ENCODE measurements at places on chromosomes 2 and 18.

GRCh38 chr18:78087338-78087737 is 837.7 kb downstream of the GALR1 start:
- no peak for DNase-seq

- DNase-seq = no peak
Measured at GRCh38 chr18:59189008-59189407, 30.9 kb upstream of the GRP start.

- no peak for DNase-seq
Measured at GRCh38 chr18:57922885-57923284, 119.8 kb upstream of the ATP8B1 start.

DNA sequence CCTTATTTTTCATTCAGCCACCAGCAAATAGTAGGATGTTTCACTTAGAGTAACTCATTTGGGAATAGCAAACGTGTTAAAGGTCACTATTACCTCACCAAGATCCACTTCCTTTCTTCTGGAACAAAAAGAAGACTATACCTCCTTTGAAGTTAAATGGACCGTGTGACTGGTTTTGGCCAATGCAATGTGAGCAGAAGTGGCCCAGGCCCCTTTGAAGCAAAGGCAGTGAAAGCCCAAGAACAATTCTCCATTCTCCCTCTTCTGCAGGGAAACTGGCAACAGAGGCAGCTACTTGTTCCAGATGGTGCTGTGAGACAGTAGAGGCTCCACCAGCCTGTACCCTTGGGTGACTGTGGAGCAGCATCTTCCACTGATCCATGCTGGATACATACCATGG is 11.3 kb upstream of the MALL start:
- DNase-seq = no peak

GRCh38 chr18:34039201-34039600 is 185.5 kb downstream of the NOL4 start:
- DNase-seq = no peak

- peak; percentile 36 for DNase-seq
Measured at GRCh38 chr2:234135750-234136221, 85.3 kb downstream of the SPP2 start.

- no peak for DNase-seq
Measured at GRCh38 chr2:69977906-69978482, 16.6 kb upstream of the ASPRV1 start.

DNA sequence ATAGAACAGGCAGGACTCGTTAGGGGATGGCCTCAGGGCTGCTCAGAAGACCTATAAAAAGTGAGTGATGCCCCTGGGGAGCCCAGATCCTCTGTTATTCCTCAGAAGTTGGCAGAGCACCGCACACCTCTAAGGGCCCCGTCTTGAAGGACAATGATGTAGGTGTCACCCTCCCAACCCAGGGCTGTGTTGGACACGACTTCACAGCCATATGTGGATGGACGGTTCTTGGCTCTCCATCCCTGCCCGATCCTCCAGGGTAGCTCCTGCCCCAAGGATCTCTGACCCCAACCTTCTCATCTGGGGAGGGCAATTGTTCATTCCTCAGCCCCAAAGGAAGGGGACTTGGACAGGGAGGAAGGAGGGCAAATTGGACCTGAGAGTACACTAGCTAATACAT is 246.1 kb downstream of the DYSF start:
- DNase-seq = no peak

- DNase-seq = no peak
Measured at GRCh38 chr2:176124110-176124946, 1.8 kb downstream of the HOXD9 start.

- DNase-seq = no peak
Measured at GRCh38 chr2:70686577-70687460, 81.2 kb downstream of the ADD2 start.

DNA sequence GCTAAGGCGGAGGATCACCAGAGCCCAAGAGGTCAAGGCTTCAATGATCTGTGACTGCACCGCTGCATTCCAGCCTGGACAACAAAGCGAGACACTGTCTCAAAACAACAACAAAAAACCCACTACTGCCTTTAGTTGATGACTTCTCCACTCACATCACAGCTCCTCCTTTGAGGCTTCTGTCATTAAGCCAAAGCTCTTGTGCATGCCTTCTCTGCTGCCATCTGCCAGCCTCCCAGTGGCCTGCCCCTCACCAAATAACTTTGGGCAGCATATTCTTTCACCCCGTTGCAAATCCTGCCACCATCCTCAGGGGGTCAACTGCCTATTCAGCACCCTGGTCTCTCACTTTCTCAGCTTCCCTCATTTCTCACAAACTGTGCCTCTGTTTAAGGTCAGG is 27.5 kb downstream of the OSBPL1A start:
- no peak for DNase-seq

- DNase-seq = peak; percentile 41
Measured at GRCh38 chr18:46343931-46344372, 239.8 kb downstream of the HAUS1 start.

- no peak for DNase-seq
Measured at GRCh38 chr2:158796652-158797051, 1.5 kb downstream of the DAPL1 start.

DNA sequence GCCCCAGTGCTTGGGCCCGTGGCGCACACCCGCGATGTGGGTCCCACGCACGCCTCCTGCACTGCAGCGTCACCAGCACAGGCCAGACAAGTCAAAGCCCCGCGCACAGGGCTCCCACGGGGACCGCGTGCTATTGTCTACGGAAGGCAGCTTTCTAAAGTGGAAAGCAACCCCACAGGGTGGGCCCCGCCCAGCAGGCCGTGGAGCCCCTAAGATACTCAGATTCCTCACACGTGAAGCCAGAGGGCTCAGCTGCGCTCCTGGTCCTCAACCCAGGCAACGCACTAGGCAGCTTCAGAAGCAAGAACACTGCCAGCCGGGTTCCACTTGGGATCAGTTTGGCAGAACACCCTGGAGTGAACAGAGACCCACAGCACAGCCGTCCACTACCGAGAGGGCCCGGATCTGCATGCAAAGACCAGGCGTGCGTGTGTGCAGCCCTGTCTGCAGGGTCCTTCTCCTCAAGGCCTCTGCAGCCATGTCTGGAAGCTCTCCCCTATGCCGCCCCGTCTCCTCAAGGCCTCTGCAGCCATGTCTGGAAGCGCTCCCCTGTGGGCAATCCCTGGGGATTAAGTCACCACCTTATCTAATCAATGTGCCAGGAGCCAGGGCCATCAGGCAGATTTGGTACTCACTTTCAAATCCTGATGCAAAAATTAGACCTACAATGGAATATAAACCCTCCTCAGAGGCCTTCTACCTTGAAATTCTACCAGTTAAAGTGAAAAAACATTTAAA is 231.3 kb downstream of the HDAC4 start:
- DNase-seq = peak; percentile 8

GRCh38 chr2:55555977-55556376 is 36.5 kb downstream of the CFAP36 start:
- DNase-seq = no peak

DNA sequence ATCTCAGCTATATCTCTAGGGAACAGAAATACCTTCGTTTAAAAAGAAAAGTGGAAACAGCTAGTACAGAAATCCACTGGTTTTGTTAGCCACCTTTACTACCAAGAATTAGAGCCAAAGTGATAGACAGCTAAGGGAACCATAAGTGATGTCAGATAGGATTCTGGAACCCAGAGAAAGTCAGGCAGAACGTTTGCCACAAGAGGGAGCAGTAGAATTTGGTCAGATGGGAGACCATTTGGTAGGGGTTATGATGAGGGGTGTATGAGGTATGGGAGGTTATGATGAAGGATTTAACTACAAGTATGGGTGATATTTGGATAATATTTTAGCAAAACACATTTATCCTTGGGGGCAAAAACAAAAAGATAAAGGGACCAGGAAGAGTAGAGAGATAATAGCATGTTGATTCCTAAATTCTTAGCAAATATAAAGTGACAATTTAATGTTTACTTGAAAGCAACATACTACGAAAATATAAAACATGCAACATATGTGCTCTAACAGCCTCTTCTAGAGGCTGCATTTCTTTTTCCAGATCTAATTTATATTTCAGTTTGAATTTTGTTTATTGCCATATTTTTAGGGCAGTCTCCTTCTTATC is 3.3 kb downstream of the SLC8A1 start:
- no peak for DNase-seq

GRCh38 chr2:236916651-236917050 is 169.0 kb upstream of the COPS8 start:
- DNase-seq = no peak

GRCh38 chr2:180520206-180520605 is 460.2 kb upstream of the UBE2E3 start:
- no peak for DNase-seq

DNA sequence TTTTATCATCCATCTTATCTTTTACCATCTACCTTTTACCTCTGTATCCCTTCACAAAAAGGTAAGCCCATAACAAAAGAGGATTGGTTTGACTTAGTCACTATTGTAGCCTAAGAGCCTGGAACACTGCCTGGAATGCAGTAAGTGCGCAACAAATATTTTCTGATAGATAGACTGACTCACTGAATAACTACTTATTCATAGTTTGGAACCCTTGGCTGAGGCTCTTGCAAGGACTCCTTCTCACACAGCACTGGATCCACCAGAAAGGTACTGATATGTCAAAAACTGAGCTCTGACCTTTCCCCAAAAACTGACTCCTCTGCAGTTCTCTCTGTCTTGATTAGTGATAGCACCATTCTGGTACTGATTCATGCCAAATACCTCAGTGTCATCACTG is 426.7 kb downstream of the SETBP1 start:
- no peak for DNase-seq

DNA sequence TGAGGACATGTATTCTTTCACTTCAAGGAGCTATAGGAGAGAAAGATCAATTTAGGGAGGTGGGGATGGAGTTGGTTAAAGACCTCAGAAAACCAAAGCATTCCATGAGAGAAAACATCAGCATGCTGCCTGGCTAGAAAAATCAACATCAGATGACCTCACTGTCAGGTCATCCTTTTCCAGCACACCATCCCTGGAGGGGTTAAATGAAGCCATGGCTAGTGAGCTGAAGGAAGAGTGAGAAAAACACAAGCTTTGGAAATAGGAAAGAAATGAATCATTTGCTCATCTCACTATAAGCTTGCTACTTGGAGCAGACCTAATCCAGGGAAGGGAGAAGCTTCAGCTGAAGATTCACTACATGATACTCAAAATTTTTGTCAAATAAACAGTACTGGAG is 109.5 kb upstream of the ITGB6 start:
- DNase-seq = no peak

DNA sequence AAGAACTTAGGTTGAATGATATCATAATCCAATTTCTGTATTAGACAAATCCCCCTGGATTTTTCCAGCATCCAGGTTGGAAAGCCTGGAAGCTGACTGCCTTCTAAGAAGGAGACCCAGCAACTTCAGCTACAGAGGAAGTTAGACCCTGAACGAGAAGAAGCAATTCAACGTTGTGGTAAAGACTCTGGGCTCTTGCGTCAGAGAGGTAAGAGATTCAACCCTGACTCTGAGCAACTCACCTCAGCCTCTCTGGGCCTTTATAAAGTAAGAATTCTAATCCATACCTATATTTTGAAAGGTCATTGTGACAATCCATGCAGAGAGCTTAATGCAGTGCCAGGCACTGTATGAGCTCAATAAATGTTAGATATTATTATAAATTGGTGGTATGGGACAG is 9.7 kb downstream of the E2F6 start:
- no peak for DNase-seq

- peak; percentile 15 for DNase-seq
Measured at GRCh38 chr2:121529439-121530211, 1.1 kb upstream of the RNU4ATAC start.

DNA sequence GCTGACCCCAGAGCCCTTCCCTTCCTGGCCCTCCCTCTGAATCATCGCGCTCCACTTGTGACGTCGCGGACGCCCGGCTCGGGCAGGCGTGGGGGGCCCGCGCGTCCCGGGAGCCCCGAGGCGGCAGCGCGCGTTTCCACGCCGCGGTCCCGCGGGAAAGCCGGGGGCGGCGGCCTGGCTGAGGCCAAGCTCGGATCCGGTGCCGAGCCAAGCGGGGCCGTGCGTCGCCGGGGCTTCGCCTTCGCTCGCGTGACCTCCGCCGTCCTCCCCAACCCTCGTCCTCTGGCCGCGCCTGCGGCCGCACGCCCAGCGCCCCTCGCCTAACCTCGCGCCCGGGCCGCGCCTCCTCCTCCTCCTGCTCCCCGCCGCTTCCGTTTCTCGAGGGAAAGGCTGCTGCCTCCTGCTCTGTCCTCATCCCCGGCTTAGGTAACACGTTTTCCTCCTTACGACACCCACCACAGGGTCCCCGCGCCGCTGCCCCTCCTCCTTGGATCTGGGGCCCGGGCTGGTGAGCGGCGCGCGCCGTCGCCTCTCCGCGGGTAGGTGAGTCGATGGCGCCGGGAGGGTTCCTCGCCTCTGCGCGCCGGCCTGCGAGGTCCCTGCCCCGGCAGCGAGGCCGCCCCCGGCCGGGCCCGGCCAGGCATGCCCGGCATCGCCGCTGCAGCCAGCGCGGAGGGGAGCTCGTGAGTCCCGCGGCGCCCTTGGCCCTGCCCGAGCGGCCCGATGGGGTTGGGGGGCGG is at the start of gene INPP1:
Gene INPP1 (plus strand): TSS at position 54 of the 740 bp plus-strand sequence. CDS start 16,514 bp downstream, outside the sequence.
- DNase-seq = peak; percentile 49

DNA sequence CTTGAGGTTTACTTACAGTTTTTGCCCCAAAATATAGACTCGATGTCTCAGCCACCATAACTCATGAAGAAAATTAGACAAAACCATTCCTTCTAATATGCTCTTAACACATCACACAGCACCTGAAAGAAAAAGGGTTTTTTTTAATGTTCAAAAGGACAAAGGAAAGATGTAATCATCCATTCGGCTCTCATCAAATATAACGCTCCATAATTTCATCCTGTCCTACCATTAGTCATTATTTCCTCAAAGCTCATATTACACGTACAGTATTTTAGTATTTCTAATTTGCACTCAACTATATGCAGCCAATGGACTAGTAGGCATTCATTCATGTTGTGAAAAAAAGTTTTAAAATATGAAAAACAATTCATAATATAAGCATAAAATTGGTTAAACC is 24.8 kb downstream of the ESCO1 start:
- DNase-seq = no peak

GRCh38 chr2:231181860-231182512 is 16.4 kb upstream of the ARMC9 start:
- no peak for DNase-seq

- DNase-seq = no peak
Measured at GRCh38 chr2:25586726-25587144, 86.6 kb downstream of the DTNB start.

DNA sequence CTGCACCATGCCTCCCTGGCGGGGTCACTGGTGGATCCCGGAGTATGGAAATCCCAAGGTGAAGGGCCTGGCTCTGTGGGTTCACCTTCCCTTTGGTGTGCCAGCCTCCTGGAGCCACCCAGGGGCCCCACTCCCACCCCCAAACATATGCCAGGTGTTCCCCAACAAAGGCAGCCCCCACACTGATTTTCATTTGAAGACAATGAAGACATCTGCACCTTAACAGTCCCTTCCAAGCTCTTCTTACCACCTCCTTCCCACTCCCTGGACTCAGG is 11.7 kb downstream of the BIN1 start:
- no peak for DNase-seq

DNA sequence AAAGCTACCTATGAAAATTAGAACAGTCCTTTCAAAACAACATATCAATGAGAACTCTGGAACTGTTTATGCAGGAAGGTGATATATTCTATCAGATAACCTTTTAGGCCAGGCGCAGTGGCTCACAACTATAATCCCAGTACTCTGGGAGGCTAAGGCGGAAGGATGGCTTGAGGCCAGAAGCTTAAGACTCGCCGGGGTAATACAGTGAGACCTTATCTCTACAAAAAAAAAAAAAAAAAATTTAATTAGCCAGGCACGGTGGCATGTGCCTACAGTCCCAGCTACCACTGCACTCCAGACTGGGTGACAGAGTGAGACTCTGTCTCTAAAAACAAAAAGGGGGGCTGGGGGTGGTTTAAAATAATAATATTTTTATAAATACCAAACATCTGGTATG is 77.9 kb downstream of the OSBPL1A start:
- no peak for DNase-seq

GRCh38 chr2:159090514-159091201 is 122.2 kb downstream of the TANC1 start:
- DNase-seq = no peak

All from activated naive CD4-positive, alpha-beta T cell treated with anti-CD3 and anti-CD28 coated beads, Interleukin-2, amount 50 U/mL, for 16 hours (primary cell).